ENCODE measurements at places on chromosomes 5 and 9.

- DNase-seq, result no peak
Measured at GRCh38 chr5:86749841-86750240, 132.1 kb downstream of the COX7C start.

GRCh38 chr5:34608859-34609648, 47.1 kb upstream of the RAI14 start:
- DNase-seq, result no peak

DNA sequence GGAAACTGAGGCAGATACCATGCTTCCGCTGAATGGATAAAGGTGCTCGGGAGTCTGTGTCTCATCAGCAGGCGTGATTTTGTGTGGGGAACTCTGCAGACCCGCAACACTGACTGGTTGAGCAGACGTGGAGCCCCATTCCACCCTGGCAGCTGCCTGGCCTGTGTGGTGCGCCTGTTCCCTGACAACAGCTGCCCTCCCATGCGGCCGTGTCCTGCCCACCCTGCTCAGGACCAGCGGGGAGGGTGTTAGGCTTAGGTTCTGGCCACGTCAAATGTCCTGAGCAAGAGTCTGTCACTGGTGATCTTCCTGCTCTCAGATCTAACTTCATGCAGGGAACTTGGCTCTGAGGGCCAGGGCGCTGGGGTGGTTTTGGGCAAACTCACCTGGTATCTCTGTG, 417.7 kb upstream of the IRX4 start:
- no peak for DNase-seq

DNA sequence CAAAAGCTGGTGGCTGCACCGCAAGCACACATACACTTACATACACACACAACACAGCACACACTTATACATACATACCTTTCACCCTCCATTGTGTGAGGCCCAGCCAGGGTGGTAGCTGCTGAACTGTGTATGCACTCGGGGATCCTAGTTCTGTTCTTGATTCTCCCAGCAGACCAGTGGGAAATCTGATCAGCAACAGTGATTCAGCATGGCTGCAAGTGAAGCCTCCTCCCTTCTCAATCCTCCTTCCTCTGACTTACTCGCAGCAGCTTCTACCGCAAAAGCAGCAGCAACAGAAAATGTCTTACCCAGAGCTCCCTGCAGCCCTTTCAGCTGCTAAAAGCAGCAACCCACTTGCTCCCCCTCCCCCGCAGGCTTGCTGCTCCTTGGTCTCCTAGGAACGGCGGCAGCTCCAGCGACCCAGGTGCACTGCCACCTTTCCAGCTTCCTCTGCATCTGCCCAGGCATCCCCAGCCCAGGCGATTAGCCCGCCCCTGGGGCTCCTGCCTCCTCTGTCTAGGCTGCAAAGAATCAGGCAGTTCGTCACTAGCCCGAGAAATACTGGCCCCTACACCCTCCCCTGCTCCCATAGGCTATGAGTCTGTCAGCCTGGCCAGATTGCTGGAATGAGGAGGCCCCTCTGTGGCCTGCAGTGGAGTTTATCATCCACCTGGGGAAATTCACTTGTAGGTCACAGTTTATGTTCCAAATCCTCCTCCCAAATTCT, at the start of gene KLHL3:
Gene KLHL3, minus strand, starts transcription at position 535 of the 730 bp plus-strand sequence. Its CDS starts 443 bp downstream, at position 92.
- DNase-seq, result no peak

DNA sequence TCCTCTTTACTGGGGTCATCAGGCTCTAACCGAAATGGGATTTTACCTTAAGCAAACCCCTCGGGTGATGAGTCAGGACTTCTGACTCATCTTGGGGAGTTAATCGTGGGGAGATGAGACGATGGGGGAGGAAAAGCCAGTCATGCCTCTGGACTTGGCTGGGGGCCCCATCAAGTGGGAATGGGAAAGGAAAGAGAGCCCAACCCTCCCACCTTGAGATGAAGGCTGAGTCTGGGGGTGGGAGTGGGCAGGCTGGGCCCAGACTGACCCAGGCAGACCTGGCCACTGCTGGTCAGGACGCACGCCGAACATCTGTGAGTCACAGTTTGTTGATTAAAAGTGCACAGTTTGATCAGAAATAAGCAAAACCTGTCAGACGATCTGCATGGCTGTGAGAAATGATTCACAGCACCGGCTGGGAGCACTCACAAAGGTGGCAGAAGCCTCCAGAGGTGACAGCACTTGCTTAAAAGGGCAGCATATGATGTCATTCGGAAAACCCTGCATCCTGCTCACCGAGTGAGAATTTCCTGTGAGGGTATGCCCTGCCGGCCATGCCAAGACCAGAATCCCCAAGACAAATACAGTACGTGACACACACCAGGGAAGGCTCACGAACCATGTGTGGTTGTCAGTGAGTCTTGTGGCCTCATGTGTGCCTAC, 50.0 kb upstream of the SLC25A51 start:
- DNase-seq, result no peak

DNA sequence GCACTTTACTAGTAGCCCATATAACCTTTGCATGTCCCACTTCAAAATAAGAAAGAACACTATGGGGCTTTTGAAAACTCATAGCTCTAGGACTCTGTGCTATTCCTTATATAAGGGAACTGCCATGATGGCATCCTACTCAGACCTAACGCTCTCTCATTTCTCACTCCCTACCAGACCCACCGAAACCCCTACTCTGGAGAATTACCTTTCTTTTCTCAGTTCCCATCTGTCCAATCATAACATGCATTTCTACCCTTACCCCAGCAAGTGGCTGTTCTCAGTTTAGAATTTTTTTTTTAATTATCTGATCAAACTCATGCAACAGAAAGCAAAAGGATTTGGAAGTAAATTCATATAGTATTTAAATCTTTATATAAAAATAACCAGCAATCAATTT, 27.3 kb downstream of the CARNMT1 start:
- DNase-seq, result no peak

DNA sequence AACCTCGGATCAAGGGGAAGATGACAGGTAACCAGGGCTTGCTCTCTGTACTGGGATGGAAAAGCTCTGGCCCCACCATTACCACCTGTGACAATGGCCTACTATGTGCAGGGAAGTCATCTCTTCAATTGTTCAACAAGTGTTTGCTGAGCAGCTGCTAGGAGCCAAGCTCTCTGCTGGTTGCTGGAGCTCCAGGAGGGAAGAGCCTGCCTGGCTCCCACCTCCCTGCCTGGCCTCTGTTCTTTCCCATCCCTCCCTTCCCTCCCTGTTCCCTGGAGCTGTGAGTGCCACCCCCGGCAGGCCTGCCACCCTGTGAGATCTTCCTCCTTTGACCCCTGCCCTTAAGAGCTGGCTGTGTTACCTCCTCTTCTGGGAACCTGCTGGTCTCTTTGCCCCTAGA, 59.7 kb upstream of the IER5L start:
- DNase-seq, result no peak

GRCh38 chr9:16026886-16027285, 474.0 kb downstream of the CCDC171 start:
- no peak for DNase-seq

- no peak for DNase-seq
Measured at GRCh38 chr9:122318284-122318683, 52.5 kb upstream of the PTGS1 start.

GRCh38 chr5:57802131-57802530, 319.5 kb upstream of the ACTBL2 start:
- no peak for DNase-seq

DNA sequence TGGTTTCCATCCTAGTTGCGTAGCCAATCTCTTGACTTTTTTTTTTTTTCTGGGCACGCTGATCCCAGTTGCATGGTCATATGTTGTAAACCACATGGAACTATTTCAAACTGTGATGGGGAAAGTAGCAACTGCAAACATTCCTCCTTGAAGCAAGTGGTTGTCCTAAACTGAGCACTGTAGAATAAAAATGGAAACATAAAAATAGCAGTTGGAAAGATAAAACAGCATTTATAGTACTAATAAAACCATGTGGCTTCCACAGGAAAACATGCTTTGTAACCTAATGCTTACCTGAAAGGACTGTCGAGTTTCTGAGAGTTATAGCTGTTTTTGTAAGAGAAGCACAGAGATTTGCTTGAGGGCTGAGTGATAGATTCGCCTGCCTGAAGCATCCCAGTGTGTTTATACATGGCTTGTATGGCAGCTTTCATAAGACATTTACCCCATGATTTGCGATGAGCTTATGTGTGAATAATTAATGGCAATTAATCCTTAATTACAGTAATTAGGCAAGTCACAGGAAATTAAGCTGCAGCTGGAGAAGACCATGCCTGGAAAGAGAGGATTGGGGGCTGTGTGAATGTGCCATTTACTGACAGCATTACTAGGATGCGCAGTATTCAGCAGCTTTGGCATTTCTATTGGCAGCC, 136.5 kb downstream of the PBX3 start:
- DNase-seq, result no peak

DNA sequence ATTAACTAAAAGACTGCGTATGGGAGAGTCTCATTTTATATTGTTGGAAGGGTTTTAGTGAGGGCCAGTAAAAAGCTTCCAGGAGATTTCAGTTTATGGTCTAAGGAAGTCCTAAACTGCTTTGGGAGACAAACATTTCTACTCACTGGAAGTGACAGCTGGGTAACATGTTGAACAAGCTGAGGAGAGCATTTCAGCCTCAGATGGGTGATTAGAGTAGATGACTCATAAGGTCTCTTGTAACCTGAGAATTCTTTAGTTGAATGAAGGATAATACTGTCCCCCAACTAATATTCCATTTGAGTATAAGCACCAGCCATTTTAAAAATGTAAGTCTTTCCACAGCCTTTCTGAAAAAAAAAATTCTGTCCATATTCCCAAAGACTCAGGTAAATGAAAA, 218.0 kb upstream of the C9orf72 start:
- DNase-seq, result no peak

- no peak for DNase-seq
Measured at GRCh38 chr9:91676046-91676445, 252.4 kb upstream of the NFIL3 start.

DNA sequence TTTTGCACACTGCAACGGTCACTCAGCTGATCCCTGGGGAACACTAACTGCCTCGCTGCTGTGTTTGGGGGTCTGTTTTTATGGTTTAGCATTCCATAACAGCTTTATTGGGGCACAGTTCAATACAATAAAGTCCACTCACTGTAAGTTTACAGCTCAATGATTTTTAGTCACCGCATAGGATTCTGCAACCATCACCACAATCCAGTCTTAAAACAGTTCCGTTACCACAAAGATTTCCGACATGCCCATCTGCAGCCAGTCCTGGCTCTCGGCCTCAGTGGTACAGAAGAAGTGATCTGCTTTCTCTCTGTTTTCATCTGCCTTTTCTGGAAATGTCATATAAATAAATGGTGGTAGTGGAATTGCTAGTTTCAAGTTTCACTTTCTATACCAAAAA, 23.6 kb downstream of the OR2V2 start:
- no peak for DNase-seq

DNA sequence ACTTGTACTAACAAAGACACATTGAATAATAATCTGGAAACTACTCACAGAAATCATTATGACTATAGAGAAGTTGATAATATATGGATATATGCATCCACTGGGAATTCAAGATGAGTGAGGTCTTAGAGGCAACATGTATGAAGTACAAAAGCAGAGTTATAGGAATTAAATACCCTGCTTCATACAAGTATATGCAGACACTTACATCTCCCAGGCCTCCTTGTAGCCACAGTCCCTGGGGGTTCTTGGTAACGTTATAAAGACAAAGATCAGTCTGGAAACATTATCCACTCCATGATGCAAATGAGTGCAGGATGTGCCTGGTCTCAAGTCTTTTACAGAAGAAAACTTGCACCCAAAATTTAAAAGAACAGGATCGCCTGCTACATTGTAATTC, 92.4 kb upstream of the ANXA1 start:
- no peak for DNase-seq

DNA sequence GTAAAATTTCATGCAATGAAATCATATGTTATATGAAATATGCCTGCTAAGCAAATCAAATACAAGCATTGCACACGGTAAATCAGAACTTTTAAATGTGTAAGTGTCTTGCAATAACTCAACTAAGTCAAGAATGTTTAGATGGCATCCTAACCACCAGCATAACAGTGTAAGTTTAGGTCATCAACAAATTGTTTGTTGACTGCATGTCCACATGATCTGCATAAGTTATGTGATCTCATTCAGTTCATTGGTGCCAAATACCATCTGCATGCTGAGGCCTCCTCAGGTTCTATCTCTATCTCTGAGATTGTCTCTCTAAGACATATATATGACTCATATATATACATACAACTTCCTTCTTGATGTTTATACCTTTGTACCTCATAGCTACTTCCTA, 159.6 kb upstream of the STK32A start:
- DNase-seq, result no peak

DNA sequence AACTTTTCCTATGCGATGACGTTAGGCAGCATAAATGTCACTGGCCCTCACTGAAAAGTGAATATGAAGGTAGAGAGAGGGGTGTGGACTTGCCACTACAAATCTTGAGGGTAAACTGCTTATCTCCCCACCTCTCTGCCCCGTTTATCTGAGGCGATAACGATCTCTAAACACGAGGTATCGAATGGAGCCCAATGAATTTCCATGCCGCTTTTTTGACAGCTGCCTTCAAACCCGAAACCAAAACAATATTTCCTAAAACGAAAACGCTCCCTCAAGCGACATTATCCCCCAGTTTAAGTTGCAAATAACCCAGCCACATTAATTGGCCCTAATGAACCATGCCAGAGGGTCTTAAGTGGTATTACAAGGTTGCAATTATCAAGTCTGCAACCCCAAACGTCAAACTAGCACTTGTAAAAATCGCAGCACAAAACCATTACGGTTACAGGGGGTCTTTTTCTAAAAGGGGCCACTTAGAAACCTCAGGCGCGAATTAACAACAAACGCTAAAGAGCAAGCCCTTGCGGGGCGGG, 1.4 kb downstream of the NR3C1 start:
- no peak for DNase-seq

GRCh38 chr9:23551311-23551721, 274.7 kb downstream of the ELAVL2 start:
- DNase-seq, result no peak

DNA sequence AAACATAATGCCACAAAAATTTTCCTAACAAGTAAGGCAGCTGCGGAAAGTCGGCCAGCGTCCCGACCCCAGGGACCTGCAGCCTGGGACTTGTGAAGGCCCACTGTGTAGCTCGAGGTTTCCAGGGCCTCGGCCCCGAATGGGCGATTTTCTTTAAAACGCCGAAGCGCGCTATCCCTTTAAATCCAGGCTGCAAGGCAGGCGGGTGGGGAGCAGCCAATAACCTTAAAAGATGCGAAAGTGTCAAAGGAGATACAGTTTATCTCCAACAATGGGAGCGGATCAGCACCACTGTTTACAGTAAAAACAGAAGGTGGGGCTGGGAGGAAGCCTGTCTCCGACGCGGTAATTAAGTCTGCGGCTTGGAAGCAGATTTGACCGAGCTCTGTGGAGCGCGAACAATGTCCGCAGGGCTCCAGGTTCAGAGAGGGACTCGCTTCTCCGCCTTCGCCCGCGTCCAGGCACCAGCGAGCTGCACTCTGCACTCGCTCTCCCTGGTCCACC, 1.7 kb upstream of the ZSWIM6 start:
- DNase-seq, result no peak

DNA sequence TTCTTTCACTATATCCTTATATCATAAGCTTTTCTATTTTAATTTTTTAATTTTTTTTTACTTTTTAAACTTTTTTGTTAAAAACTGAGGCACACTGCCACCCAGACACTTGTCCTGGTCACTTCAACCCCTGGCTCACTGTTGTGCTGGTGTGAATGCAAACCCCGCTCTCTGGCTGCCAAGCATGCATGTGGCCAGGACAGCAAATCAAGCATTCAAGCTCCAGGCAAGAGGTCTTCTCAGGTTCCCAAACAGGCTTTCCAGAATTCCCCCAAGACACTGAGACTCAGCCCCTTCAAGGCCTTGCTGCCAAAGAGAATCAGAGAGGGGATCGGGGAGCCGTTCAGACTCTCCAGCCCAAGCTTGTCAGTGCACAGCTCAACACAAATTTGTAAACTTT, 139.9 kb downstream of the FANCC start:
- no peak for DNase-seq

GRCh38 chr9:18208166-18209059, 265.5 kb upstream of the ADAMTSL1 start:
- DNase-seq, result no peak
